ENCODE measurements at places on chromosomes 5 and 9.

- DNase-seq: no peak
These were observed 133.6 kb downstream of the WDR41 start for GRCh38 chr5:77358255-77359205.

DNA sequence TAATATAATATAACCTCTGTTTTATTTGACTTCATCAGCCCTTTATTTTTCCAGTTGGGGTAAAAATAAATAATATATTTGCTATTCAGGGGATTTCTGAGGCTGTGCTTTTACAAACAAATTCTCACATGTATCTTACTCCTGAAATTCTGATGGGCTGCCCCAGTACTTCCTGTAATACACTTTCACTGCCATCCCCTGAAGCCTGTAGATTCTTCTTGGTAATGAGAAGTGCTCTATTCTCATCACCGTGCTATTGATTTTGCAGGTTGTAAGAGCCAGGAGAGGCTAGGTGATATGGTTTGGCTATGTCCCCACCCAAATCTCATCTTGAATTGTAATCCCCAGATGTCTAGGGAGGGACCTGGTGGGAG lies 91.9 kb upstream of the CEP78 start:
- DNase-seq: no peak

- DNase-seq: peak; percentile 58
These were observed 566 bp downstream of the GPR21 start for GRCh38 chr9:123033864-123034601.

DNA sequence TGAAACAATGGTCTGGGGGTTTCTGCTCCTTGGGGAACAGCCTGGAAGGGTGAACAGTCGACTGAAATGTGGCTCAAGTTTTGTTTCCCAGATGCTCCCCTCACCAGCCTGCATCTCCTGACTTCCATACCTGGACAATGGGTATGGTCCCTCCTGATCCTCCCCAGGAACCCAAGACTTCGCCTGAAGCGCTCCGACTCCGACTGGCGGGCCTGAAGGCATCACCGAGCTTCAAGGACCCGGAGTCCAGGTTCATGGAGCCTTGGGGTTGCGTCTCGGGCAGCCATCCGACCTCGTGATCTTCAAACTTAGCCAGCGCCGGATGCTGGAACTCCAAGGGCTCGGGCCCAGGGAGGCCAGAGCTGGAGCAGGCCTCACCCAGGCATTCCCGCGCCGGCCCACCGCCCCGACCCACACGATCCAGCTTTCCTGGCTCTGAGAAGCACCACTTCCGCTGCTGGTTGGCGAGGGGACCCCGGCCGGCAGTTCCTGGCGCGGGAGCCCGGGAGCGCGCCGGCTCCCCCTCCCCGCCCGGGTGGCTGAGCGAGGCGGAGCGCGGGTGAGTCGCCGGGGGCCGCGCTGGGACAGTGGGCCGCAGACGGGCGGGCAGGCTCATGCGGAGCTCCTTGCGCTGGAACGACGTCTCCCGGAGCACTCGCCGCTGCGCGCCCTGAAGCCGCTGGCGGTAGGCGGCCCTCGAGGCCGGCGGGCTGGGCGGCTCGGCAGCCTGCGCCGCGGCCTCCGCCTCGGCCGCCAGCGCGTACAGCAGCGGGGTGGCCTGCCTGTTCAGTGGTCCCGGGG lies 5.2 kb downstream of the SHROOM1 start:
- no peak for DNase-seq

DNA sequence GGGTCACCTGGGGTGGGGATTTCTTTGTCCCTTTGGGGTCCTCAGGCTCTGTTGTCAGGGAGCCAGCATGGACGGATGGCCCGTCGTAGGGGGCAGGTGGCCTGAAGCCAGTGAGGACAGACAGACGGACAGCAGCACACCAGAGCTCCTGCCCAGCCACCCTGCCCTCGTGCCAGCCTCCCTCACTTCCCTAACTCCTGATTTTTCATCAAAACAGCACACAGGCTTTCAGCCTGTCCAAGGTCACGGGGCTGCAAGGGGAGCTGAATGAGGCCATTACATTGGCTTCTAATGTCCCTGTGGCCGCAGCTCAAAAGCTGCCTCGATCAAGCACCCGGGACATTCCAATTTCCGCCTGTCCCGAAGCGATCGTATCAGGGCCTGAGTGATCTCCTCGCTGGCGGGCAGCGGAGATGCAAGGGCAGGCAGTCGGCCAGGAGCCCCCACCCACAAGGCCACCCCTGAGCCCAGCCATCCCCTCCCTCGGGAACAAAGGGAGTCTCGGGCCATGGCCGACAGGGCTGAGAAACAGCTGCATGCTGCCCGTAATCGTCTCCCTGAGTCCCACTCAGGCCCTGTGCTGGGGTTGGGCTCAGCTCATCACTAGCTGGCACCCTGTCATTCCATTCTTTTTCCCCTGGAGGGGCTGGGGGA lies 50.5 kb upstream of the RNU6ATAC start:
- DNase-seq: no peak

DNA sequence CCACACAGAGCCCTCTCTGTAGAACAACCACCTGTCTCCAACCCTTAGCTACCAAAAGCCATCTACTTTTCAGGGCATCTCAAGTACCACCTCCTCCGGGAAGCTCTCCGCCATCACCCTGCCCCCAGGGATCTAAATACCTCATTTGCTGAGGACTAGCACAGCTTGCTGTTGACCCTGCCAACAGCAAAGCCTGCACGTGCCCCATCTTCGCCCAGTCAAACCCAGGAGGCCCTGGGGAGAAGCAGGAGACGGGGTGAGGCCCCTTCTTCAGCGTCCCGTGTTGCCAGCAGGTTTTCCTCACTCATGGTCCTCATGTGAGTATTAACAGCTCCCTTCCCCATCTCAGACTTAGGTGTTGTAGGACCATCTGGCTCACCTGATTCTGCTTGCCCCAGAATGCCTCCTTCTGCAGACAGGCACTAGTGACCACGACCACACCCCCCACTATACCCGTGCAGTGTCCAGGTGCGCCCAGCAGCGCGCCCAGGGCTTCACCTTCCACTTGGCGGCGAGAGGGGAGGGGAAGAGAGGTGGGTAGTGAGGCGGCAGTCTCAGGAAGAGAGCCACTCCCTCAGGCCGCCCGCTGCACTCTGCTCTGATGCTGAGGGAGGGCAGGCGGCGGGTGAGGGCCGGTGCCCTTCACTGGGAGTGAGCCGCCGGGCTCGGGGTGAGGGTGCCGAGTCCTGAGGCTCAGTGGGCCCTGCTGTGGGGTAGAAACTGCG lies 11.1 kb downstream of the VAV2 start:
- no peak for DNase-seq

- DNase-seq: no peak
These were observed 24.6 kb downstream of the TJP2 start for GRCh38 chr9:69198521-69199220.

- DNase-seq: no peak
These were observed 1037.1 kb upstream of the NUDT12 start for GRCh38 chr5:104599726-104600125.

GRCh38 chr5:93385655-93386054 lies 195.4 kb downstream of the NR2F1-AS1 start:
- DNase-seq: peak; percentile 48

DNA sequence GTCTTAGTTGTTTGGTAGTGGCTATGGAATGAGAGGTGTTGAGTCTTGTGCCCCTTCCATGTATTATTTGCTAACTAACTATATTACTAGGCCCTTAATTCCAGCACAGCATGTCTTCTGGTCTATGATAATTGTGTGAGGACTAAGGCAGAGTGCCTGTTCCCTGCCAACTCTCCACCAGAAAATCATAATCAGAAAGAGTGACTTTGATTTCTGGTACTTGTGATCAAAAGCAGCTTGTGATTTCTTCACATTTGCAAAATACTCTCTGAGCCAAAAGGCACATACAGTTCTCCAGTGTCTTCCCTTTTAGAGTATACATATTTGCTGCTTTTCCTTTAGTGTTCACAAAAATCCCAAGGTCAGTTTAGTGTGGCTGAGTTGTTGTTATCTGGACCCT lies 229.9 kb downstream of the GNA14 start:
- no peak for DNase-seq

DNA sequence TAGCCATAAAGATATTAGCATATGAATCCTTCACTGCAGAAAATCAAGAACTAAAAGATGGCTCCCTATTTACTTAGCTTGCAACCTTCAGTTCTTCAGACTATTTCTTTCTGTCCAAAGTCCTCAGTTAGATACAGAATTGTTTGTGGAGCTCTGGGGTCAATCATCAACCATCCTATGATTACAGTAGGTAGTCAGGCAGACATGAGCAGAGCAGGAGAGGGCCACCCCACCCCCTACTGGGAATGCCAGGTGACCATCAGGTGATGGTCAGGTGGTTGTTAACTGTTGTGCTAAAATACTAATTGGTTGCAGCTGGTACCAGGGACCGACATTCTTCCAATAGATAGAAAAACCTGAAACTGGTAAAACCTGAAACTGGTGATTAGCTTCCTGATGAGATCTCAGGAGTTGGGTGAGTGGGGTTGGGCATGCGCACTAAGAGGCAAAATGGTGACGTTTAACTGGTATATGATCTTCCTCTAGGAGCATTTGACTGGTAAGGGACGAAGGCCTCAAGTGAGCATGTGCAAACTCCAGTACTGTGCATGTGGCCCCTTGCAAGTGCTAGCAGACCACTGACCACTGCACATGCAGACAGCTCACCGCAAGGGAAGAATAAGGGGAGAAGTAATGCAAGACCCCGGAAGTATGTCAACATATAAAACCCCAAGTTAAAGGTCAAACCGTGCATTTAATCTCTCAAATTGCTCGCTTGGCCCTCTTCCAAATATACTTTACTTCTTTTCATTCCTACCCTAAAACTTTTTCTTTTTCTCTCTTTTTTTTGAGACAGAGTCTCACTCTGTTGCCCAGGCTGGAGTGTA lies 13.6 kb downstream of the C9orf57 start:
- no peak for DNase-seq

GRCh38 chr5:117102591-117102990 lies 528.0 kb upstream of the SEMA6A start:
- DNase-seq: no peak

GRCh38 chr5:131167615-131168014 lies 2.6 kb upstream of the HINT1 start:
- no peak for DNase-seq

DNA sequence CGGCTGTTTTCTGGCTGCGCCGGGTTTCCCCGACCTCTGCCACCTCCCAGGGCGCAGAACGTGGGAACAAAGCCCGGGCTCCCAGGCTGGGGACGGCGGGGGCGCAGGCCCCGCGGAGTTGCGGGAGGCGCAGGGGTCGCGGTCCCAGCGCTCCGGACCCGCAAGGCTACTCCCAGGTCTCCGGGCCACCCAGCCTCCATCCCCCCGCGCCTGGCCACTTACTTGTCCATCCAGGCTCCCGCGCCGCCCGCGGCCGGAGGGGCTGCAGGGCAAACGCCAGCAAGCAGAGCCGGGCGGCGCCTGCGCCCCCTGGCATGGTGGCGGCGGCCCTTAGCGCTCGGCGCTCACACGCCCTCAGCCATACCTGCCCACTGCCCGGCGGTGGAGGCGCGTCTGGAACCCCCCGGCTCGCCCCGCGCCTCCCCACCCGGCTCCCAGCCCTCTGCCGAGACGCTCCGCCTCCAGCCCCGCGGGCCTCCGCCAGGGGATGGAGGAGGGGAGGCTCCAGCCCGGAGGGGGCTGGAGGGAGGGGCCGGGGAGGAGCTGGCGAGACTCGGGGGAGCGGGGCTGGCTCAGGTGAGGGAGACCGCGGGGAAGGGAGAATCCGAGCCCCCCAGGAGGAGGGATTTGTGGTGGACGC lies at the start of gene ADAM19:
Gene ADAM19, minus strand, starts transcription at position 395 of the 640 bp plus-strand sequence. Its CDS starts 79 bp downstream, at position 316.
- peak; percentile 54 for DNase-seq

DNA sequence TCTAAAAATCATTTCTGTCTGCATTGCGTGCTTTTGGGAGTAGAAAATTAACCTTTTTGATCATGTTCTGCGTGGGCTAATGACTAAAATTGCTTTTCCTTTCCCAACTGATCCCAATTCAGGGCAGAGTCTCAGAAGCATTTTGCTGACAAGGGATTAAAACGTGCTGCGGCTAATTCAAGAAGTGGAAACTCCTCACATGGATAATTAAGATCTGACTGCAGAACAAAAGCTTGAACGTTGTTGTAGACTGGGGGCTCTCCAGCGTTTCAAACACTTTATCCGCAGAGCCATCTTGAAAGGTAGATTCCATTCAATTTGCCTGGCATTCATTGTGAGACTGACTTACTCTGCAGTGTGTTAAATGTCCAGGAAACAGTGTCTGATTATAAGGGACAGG lies 485.3 kb upstream of the DMAC1 start:
- DNase-seq: no peak

GRCh38 chr5:67989456-67989855 lies 226.1 kb upstream of the PIK3R1 start:
- peak; percentile 73 for DNase-seq

GRCh38 chr5:75260708-75261107 lies 24.0 kb upstream of the ANKRD31 start:
- no peak for DNase-seq

DNA sequence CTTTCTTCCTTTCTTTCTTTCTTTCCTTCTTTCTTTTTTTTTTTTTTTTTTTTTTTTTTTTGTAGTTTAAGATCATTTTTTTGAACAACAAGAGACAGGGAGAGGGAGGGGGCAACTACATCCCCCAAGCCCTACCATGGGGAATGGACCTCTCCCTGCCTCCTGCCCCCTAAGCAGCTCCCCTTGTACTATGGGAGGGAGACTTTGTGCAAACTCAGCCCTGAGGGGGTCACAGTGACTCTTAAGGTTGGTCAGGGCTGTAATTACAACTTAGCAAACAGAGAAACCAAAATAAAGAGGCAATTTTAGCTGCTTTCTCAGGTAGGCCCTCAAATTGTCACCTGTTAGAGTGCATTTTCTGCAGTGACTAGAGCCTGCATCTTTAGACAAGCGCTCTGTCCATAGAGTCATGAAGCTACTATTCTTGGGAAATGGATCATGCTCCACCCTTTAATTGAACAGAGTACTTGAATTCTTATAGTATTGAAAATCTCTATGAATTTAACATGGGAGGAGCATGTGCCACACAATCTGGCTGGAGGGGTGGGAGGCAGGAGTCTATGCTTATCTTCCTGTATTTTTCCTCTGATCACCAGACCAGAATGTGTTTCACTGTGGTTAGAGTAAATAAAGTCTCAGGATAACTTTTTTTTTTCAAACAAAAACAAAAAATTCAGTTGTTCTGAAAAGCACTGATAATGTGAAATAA lies 24.3 kb upstream of the PIK3R1 start:
- no peak for DNase-seq

GRCh38 chr5:75568202-75568601 lies 43.1 kb upstream of the ANKDD1B start:
- no peak for DNase-seq

DNA sequence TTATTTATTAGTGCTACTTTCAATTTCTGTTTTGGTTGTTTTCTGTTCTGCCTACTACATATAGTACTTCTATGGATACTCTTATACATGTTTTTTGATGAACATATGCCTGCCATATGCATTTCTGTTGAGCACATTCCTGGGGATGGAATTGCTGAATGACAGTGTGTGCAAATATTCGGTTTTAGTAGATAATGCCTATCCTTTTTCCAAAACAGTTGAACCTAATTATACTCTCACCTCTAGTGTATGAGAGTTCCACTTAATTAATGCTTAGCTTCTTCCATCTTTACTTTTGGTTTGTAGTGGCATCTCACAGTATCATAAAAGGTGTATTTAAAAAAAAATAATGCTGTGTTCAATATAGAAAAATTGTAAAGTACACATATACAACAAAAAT lies 96.8 kb downstream of the ADGRV1 start:
- DNase-seq: no peak

- DNase-seq: no peak
These were observed 67.3 kb upstream of the PCSK5 start for GRCh38 chr9:75823151-75823550.

GRCh38 chr5:142115937-142116614 lies 7.5 kb downstream of the NDFIP1 start:
- peak; percentile 5 for DNase-seq

GRCh38 chr5:174698156-174698555 lies 26.2 kb upstream of the MSX2 start:
- no peak for DNase-seq

- peak; percentile 67 for DNase-seq
These were observed 18.3 kb upstream of the TERT start for GRCh38 chr5:1312993-1313833.
